Activated naive CD4-positive, alpha-beta T cell treated with Interleukin-2 at 50 U/mL for 16 hours (primary cell): ENCODE measurements at places on chromosomes 3 and 15.

DNA sequence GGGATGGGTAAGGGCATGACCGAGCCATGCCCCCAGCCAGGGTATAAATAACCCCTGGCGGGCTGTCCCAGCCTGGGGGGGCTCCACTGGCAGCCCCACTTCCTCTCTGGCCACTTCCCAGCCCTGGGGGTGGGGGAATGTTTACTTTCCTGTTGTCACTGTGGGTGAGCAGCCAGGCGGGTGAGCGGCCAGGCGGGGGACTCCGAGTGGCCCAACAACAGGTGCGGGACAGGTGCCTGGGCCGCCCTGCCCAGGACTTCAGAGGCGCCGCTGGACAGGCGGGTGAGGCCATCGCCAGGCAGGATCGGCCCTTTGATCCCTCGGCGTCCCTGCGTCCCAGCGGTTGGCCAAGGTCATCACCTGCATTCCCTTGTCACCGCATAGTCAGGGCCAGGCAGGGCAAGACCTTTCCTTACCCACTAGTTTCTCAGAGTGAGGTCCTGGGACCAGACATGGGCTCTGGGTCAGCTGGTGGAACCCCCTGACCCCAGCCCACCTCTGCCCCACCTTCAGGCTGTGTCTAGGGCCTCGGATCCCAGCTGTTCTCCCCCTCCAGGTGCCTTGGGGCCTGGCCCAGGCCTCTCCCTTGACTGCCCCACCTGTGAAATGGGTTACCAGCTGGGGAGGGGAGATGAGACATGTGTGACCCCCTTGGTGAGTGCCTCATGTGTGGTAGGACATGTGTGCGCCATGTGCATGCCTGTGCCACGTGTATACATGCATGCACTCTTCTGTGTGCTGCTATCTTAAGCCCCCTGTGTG is 16.6 kb downstream of the SEMA3F start:
- no peak for DNase-seq

- DNase-seq, result no peak
Observed at GRCh38 chr3:131328721-131329120, 52.9 kb upstream of the NUDT16 start.

DNA sequence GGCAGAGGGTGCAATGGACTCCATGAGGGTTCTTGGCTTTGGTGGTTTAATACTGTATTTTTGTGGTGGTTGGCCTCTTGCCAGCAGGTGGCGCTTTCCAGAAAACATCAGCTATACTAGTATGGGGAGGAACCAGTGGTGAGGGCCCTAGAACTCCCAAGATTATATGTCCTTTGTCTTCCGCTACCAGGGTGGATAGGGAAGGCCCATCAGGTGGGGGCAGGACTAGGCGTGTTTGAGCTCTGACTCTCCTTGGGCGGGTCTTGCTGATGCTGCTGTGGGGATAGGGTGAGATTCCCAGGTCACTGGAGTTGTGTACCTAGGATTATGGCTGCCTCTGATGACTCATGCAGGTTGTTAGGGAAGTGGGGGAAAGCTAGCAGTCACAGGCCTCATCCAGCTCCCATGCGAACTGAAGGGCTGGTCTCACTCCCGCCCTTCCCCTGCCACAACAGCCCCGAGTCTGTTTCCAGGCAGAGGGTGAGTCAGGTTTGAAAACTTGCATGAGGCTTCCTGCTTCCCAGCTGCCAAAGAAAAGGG is 357.7 kb downstream of the OTOL1 start:
- no peak for DNase-seq

- no peak for DNase-seq
Observed at GRCh38 chr3:178099862-178100261, 436.4 kb upstream of the KCNMB2 start.

GRCh38 chr3:155001289-155002010 is 78.7 kb upstream of the MME start:
- DNase-seq, result no peak

DNA sequence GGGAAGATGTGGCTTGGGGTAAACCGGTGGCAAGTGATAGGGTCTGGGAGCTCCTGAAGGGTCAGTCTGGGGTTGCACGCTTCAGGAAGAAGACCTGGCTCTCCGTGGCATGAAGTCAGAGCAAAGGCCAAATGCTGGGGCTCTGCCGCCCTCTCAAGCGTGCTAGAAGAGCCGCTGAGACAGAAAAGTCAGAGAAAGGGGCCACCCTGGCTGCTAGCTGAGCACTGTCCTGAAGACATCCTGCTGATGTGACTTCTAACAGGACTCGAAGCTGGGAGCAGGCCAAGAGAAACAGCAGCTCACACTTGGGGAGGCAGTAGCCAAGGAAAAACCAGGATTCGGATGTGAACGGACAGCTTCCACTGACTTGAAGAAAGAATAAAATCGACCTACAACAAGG is 270.4 kb downstream of the OCA2 start:
- DNase-seq, result no peak

GRCh38 chr3:33658621-33658990 is 59.4 kb downstream of the CLASP2 start:
- no peak for DNase-seq

- DNase-seq, result no peak
Observed at GRCh38 chr3:108907194-108907593, 46.5 kb downstream of the GUCA1C start.

- peak; percentile 31 for DNase-seq
Observed at GRCh38 chr15:72197460-72198355, at the start of gene GRAMD2A. GRAMD2A (minus strand) TSS chr15:72197787.
